ENCODE measurements at places on chromosomes 11 and 22.

DNA sequence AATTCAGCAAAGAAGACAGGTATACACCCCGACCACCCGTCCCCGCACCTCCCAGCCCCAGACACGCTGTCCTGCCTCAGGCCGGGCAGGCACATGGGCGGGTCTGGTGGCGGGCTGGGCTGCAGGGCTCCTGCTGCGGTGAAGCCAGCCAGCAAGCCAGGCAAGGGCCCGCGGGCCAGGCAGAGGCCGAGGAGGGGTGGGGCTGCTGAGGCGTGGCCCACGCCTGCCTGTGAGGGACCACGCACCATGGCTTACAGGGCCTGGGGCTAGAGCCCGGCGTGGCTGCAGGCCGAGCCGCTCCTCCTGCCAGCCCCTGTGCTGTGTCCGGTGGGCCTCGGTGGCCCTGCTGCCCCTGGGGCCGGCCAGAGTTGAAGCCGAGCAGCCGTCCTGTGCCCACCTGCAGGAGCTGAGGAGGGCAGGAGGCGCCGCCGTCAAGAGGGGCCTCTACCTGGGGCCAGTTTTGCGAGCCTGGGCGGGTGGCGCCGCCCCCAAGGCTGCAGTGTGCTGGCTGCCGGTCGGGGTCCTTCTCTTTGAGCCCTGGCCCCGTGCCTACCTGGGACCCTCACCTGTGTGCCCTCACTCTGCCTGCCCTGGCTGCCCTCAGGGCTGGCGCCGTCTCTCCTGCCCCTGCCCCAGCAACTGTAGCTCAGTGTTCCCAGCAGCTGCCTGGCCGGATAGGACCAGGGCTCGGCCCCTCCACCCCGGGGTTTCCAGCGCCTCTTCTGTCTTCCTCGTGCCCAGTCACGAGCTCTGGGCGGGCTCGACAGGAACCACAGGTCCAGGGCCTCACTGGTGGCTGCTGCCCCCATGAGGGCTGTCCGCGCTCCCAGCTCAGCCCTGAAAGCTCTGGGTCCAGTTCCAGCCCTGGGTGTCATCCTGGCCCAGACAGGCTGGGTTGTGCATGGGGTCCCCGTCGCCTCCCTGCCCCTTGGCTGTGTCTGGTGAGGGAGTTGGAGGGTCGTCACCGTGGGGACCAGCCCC is 38.4 kb downstream of the MOB2 start:
- DNase-seq = no peak

DNA sequence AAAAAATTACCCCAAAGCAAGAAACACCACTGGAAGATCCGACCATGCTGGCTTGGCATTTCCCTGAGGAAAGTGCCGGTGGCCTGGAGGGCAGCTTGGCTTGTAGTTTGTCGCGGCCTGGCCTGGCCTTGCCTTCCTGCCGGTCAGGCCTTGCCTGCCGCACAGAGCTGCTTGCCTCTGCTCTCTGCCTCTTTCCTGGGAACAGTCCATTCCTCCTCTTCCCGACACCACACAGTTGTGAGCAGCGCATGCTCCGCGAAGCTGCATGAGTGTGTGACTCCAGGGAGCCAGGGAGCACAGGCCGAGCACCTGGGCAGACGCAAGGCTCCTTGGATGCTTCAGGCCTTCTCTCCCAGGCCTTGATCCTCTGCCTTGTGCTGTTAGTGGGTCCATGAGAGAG is 19.8 kb downstream of the CTTN start:
- no peak for DNase-seq

DNA sequence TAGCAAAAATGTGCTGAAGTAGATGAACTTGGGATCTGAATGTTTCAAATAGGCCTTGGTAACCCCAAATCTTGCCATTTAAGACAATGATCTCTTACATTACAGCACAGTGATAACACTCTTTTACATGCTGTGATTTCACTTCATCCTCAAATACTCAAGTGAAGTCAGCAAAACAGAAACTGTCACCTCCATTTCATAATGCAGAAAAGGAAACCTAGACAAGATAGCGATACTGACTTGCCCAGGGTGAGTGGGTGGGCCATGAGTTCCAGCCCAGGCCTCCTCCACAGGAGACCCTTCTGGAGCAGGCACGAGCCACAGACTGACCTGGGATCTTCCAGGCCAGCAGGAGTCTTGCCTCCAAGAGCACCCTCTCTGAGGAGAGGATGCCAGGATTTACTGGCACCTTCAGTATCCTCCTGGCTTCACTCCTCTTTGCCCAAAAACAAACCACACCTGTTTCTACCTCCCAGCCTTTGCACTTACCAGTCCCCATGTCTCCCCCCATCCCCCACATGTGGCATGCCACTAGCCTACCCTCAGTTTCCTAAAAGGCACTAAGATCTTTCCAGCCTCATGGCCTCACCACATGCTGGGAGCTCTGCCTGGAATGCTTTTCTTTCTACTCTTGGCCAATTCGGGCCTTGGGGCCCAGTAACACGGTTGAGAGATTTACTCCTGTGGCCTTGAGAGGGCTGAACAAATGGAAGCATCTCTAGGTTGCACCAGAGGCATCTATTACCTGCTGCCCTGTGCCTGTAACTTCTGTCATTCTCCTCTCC is 1.9 kb upstream of the DGAT2 start:
- DNase-seq = no peak

DNA sequence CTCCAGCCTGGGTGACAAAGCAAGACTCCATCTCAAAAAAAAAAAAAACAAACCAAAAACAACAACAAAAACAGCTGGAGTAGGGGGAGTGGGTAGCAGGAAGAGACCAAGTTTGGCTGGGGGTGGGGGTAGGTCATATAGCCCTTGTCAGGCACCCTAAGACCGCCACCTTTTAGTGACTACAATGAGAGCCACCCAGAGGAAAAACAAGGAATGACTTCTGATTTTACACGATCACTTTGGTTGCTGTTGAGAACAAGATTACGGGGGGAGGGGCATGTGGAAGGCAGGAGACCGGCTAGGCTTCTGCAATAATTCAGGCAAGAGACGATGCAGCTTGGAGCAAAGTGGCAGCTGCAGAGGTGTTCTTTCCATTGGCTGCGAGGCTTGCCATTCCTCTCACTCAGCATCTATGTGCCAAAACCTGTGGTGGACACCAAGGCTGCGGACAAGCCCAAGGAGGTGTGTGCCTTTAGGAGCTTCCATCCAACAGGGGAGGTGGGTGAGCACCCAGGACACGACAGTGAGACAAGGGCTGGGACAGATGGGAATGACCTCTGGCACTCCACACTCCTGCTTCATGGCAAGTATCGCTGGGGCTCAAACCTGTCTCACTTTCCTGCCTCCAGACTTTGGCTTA is 1.7 kb downstream of the RPS19BP1 start:
- DNase-seq = no peak

DNA sequence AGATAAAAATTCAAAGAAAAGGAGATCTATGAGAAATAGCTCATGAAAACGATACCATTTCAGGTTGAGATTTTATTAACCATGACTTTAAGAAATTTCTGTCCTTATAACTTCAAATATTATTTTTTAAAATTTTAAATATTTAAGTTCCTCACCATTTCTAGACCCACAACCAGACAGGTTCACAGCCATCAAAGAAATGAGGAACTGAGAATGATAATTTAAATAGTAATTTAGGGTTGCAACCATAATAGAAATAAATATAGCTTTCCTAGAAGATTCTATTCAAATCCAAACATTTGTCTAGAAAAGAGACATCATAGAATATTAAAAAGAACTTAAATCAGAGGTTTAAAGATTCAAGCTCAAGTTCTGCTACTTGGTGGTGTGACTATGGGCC is 5.9 kb upstream of the VWA5A start:
- no peak for DNase-seq

- DNase-seq = no peak
These were observed 3.1 kb upstream of the POLD4 start for GRCh38 chr11:67356387-67356863.

DNA sequence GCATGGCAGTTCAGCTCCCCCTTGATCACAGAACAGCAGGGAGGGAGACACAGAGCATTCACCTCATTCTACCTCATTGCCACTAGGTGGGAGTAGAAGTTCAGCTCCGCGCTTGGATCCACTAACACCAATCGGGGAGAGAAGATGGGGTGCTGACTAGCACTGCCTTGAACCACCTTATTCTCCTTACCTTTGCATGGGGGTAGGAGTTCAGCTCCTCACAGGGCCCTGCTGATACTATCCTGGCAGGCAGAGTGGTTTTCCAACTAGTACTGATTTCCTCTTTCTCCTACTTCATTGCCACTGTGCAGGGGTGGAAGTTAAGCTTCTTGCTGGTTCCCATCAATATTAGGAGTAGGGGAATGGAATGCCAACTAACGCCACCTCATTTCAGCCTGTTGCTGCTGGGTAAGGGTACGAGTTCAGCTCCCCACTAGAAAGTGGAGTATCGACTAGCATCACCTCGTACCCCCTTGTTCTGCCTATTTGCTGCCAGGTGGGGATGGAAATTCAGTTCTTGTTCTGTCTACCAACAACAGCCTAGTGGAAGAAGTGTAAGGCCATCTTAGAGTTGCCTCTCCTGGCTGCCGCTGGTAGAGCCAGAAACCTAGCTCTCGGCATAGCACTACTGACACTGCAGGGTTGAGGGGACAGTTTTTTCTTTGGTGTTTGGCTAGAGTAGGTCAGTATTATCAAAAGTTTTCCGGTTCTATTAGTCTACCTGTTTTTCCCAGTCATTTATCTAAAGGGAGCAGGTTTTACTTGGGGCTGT is 550.9 kb upstream of the CCDC90B start:
- peak; percentile 40 for DNase-seq

GRCh38 chr11:8598506-8598905 is 4.5 kb upstream of the STK33 start:
- DNase-seq = no peak

DNA sequence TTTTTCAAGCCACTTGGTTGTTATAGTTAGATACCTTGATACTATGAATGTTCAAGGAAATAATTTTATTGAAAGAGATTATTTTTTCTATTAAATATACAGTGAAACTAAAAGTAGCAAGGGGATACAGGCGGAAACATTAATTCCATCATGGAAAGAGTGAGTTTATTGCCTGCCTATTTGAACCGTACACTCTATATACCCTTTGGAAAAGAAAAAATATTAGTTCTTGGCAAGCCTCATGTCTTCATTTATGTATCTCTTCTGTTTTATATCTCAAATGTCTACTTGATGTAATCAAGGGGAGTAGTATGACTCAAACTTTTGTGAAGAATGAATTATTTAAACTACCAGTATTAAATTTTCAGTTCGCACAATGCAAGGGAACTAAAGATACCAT is 54.0 kb downstream of the GAS2 start:
- no peak for DNase-seq

DNA sequence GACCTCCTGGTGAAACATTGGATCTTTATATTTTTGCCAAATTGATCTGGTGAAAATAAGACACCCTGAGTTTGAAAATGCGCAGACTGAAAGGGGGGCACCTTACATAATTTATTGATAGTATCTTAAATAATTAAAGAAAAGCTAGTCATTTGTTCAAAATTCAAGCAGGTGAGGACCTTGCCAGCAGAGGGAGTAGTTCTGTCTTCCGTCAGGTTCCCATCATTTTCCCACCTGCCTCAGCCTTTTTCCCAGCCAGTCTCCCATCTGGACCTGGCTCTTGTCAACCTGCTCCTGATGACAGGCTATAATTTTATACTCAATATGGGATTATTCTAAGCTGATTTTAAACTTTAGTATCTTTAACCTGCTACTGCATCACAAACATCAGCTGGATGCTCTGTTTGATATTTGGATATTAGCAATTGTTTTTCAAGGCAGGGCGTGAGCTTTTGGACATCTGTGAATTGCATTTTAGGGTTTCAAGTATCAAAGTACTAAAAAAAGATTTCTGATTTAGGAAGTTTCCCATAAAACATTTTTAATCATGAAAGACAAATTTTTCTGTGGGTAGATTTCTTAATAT is 132.0 kb downstream of the ELP4 start:
- DNase-seq = peak; percentile 11

Data from renal cortex interstitium (tissue), 15 donors.